Articular chondrocyte of knee joint (primary cell): ENCODE measurements at places on chromosomes 6 and 20. TPM values are rescaled to one million over a fixed set of nuclear protein-coding genes. Genes with fewer than 3 reads are reported as not detected.

Gene POM121L2
- not detected in 2 replicates for total RNA-seq

Gene ATG5
- 45.1 and 50.2 TPM in 2 replicates for total RNA-seq

Gene PLCG1
- total RNA-seq = 32.8 and 40.2 TPM in 2 replicates

Gene PHF1
- total RNA-seq = 19.7 and 22.9 TPM in 2 replicates

Gene PMEPA1
- 6.3 and 15.2 TPM in 2 replicates for total RNA-seq

Gene MRPL14
- total RNA-seq = 49.7 and 56.1 TPM in 2 replicates

Gene CRISP3
- total RNA-seq = not detected in 2 replicates

Gene TP53TG5
- total RNA-seq = not detected in 2 replicates

Gene PKIG
- 90.5 and 124 TPM in 2 replicates for total RNA-seq

Gene GPR63
- total RNA-seq = under 0.01 and 0.11 TPM in 2 replicates

Gene LHFPL5
- not detected in 2 replicates for total RNA-seq

Gene HLA-DRB5
- total RNA-seq = 0.32 TPM in 1 of 2 replicates, not detected in the other

Gene ZBTB46
- 3.5 and 4.4 TPM in 2 replicates for total RNA-seq

Gene TCP11
- 0.11 and 0.26 TPM in 2 replicates for total RNA-seq

Gene PERP
- total RNA-seq = 28.5 and 34.5 TPM in 2 replicates
